ENCODE measurements at places on chromosomes 1 and 21.

DNA sequence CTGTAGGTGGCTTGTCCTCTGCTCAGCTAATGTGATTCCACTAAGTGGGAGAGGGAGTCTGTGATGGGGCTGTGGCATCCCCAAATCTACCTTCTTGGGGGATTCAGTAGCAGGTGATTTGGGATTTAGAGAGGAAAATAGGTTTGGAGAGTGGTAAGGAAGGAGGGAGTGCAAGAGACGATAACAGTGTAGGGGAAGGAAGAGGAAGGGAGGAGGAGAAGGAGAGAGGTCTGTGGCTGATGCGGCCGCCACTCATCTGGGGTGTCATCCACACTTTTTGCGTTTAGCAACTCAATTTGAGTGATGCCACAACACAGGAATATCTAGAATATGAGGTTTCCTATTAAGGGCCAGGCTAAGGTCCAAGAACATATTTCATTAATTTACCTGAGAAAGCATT, 23.8 kb upstream of the PCP4 start:
- DNase-seq = no peak

DNA sequence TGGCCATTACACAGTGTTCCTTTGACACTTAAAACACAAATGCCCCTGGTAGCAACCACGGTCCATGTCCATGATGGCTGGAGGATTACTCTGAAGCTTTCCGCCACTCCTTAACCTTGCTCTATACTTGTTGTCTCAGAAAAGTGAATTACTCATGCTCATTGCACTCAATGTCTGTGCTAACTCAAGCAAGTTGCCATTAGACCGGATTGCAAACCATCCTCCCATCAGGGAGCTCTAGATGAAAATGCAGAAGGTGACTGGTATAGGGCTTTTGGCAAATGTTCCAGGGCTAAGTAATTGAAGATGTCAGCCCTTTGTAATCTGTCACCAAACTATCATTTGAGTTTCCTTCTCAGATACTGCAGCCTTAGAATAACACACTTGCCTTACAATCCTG, 1288.3 kb upstream of the B3GALT2 start:
- DNase-seq = no peak

DNA sequence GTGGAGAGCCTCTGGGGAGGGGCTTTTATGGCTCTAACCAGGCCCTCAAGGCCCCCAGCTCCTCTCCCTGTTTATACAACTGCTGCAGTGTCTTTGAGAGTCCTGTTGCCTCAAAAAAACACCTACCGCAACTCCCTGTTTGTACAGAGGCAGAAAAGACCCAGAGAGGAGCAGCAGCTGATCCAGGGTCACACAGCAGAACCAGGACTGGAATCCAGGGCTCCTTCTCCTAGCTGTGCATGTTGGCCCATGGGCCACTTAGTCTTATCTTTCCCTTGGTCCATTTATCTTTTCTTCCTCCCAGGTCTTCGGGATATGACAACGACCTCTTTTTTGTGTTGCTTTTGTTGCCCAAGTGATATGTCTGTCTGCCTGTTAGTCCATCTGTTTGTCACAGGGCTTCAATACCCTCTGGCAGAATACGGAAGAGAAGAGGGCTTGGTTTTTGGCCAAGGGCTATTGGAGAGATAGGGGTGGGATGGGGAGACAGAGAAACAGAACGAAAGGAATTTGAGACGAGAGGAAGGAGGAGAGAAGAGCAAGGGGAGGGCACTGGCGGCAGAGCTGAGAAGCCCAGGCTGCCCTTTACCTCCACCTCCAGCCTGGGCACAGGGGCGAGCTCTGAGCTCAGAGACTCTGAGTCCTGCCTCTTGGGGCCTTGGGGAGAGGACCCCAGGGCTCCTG, 33.5 kb upstream of the WASF2 start:
- no peak for DNase-seq

- DNase-seq = no peak
Observed at GRCh38 chr1:30340934-30341333, 382.5 kb downstream of the MATN1 start.

DNA sequence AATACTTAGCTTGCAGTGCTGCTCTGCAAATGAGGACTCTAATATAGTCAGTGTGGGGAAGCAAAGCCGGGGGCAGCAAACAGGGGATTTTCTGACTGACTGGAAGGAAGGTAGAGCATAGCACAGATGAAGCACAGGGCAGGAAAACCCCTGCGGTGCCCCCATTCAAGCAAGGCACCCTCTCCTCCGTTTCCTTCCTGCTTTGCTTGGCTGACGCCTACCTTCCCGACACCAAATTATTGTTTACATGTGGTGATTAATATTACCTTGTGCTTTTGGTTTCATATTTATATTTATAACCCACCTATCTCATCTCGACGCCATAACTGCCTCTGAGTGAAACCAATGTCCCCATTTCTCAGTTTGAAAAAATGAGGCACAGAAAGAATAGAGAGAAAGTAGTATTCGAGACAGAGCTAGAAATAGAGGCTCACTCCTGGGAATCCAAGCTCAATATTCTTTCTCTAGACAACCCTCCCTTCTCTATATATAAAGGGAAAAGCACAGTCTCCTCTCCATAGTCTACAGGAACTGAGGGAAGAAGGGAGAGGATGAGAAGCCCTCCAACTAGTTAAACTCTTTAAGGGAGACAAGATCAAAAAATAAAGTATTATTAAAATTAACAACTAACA, 41.3 kb downstream of the PIK3C2B start:
- no peak for DNase-seq

GRCh38 chr1:100622037-100622436, 84.1 kb downstream of the GPR88 start:
- no peak for DNase-seq

- DNase-seq = no peak
Observed at GRCh38 chr1:30407865-30408580, 315.4 kb downstream of the MATN1 start.

- no peak for DNase-seq
Observed at GRCh38 chr1:241034203-241034936, 322.6 kb downstream of the RGS7 start.

DNA sequence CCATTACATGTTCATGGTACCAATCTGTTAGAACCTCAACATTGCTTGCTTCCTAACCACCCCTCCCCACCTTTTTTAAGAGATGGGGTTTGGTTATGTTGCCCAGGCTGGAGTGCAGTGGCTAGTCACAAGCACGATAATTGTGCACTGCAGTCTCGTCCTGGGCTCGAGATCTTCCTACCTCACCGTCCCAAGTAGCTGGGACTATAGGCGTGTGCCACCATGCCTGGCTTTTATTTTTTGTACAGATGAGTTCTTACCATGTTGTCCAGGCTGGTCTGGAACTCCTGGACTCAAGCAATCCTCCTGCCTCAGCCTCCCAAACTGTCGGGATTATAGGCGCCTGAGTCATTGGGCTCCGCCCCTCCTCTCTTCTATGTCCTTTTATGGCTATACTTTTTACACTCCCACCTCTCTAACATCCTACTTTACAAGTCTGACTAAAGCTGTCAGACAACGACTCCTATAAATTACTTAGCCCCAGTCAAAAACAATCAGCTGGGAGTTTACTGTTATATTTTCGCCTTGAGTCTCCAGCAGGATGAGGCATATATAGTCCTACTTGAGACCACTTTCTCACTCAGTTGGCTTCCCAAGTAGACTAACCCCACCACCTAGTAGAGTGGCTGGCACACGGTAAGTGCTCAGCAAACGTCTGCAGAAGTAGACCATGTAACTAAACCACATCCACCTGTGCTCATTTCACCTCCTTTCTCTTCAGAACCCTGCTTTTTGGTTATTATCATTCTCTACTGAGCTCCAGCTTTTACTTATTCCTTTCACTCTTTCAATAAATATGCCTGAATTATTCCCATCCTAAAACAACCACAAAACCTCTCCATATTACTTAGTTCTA, 13.8 kb downstream of the ENSA start:
- no peak for DNase-seq

- no peak for DNase-seq
Observed at GRCh38 chr1:175620376-175620775, 123.0 kb downstream of the TNR start.

- DNase-seq = peak; percentile 85
Observed at GRCh38 chr1:65108025-65108642, 39.9 kb upstream of the AK4 start.

DNA sequence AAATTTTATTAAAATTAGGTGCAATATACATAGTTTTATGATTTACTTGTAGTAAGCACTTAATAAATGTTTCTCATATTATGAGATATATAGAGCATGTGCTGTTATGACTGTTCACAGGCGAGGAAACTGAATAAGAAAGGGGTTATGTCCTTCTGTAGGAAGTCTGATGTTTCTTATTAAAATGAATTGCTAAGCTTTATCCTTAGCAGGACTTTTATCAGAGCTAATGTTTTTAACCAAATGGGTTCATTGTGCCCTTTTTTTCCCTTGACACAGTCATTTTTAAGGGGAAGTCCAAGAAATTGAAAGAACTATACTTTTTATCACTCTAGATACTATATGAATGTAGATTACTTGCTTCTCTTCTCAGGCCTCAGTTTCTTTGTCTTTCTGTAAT, 285.2 kb downstream of the PTPRC start:
- no peak for DNase-seq
